ENCODE measurements at places on chromosomes 11 and 22. TPM values are rescaled to one million over a fixed set of nuclear protein-coding genes. Genes with fewer than 3 reads are reported as not detected.

- H3K27me3 ChIP-seq = no peaks in the 10 kb centered on the region
- no peak overlapping the region for H3K27ac ChIP-seq
- H3K4me3 ChIP-seq = no peak overlapping the region
- H3K4me1 ChIP-seq = no peaks in the 10 kb centered on the region
- no peak for DNase-seq
Measured at GRCh38 chr11:88909500-88909899, 156.3 kb downstream of the GRM5 start.

- no peaks in the 10 kb centered on the region for H3K36me3 ChIP-seq
- H3K4me1 ChIP-seq = peaks cover 23% of the 10 kb centered on the region
- no peak overlapping the region for H3K27ac ChIP-seq
- DNase-seq = no peak
- no peak overlapping the region for H3K4me3 ChIP-seq
Measured at GRCh38 chr11:64919627-64920026, 2.6 kb upstream of the ATG2A start.

- peak overlapping the region; percentile 76 for H3K4me3 ChIP-seq
- peak; percentile 57 for DNase-seq
Measured at GRCh38 chr11:66068923-66069714, 953 bp upstream of the PACS1 start.

Gene KRTAP5-9
- not detected for total RNA-seq

Gene NFAM1
- total RNA-seq = 0.22 TPM

Gene GGTLC3
- total RNA-seq = not detected

Gene PTPRJ
- total RNA-seq = 51.5 TPM
